ENCODE measurements at places on chromosomes 7 and 10.

- no peaks in the 10 kb centered on the region for H3K36me3 ChIP-seq
- H3K4me3 ChIP-seq = no peak overlapping the region
- no peaks in the 10 kb centered on the region for H3K27me3 ChIP-seq
- H3K27ac ChIP-seq = peak overlapping the region; percentile 40
Measured at GRCh38 chr7:66050990-66051448, 24.6 kb upstream of the ASL start.

DNA sequence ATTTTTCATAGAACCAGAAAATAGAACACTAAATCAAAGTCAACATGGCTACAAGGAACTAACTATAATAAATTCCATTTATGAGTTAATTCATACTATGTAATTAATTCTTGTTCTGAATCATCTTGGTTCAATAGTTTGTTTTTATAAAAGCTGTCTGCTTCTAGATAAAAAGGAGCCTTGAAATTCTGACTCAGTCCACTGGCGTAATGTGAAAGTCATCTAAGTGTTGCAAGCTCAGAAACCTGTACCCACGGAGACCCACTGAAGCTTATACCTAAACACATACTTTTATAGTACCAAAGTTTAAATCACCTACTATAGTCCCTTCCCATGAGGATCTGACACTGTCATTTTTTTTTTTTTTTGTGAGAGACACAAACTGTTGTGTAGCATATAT, 489.4 kb downstream of the SEMA3D start:
- no peak overlapping the region for H3K27ac ChIP-seq
- no peak overlapping the region for H3K4me3 ChIP-seq
- H3K36me3 ChIP-seq = no peaks in the 10 kb centered on the region
- H3K4me1 ChIP-seq = no peaks in the 10 kb centered on the region

- no peak overlapping the region for H3K27ac ChIP-seq
- DNase-seq = no peak
- H3K27me3 ChIP-seq = peaks cover 12% of the 10 kb centered on the region
- H3K36me3 ChIP-seq = no peaks in the 10 kb centered on the region
- H3K4me3 ChIP-seq = no peak overlapping the region
- H3K4me1 ChIP-seq = no peaks in the 10 kb centered on the region
Measured at GRCh38 chr10:120641695-120642094, 184.7 kb downstream of the PLPP4 start.

GRCh38 chr7:151275813-151276577, 27.5 kb upstream of the SMARCD3 start:
- H3K4me3 ChIP-seq = no peak overlapping the region
- H3K27ac ChIP-seq = no peak overlapping the region
- H3K36me3 ChIP-seq = no peaks in the 10 kb centered on the region
- H3K27me3 ChIP-seq = peaks cover 56% of the 10 kb centered on the region
- DNase-seq = no peak
- peaks cover 4% of the 10 kb centered on the region for H3K4me1 ChIP-seq

GRCh38 chr10:16820421-16820820, 3.2 kb upstream of the RSU1 start:
- H3K4me1 ChIP-seq = peaks cover 15% of the 10 kb centered on the region
- H3K36me3 ChIP-seq = no peaks in the 10 kb centered on the region
- H3K4me3 ChIP-seq = no peak overlapping the region
- no peaks in the 10 kb centered on the region for H3K27me3 ChIP-seq
- no peak overlapping the region for H3K27ac ChIP-seq

DNA sequence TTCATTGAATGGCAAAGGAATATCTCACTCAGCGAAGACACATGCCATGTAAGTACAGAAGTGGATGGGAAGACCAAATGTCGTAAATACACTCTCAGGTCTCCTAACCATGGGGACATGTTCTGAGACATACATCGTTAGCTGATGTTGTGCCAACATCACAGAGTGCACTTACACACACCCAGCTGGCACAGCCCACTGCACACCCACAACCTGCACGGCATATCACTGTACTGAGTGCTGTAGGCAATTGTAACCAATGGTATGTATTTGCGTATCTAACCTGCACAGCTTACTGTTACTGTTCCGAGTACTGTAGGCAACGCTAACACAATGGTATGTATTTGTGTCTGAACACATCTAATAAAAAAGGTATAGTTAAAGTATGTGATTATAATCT, 550.4 kb downstream of the PTPRN2 start:
- no peaks in the 10 kb centered on the region for H3K27me3 ChIP-seq
- H3K27ac ChIP-seq = no peak overlapping the region
- no peaks in the 10 kb centered on the region for H3K36me3 ChIP-seq
- no peaks in the 10 kb centered on the region for H3K4me1 ChIP-seq

- H3K4me1 ChIP-seq = peaks cover 20% of the 10 kb centered on the region
- peak overlapping the region; percentile 63 for H3K27ac ChIP-seq
- DNase-seq = no peak
- no peaks in the 10 kb centered on the region for H3K27me3 ChIP-seq
- no peaks in the 10 kb centered on the region for H3K36me3 ChIP-seq
- peak overlapping the region; percentile 43 for H3K4me3 ChIP-seq
Measured at GRCh38 chr7:2399848-2400587, 3.4 kb upstream of the CHST12 start.

DNA sequence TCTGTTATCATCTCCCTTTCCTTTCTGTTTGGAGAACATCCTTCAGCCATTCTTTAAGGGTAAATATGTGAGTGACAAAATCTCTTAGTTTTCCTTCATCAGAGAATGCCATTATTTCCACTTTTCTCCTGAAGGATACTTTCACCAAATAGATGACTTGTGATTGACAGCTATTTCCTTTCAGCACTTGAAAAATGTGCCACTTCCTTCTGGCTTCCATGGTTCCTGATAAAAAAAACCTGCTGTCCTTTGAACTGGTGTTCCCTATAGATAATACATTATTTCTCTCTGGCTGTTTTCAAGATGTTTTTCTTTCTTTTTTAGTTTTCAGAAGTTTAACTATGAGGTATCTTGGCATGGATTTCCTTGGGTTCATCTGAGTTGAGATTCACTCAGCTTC, 79.7 kb downstream of the TBXAS1 start:
- H3K4me3 ChIP-seq = no peak overlapping the region
- peaks cover 5% of the 10 kb centered on the region for H3K4me1 ChIP-seq
- no peaks in the 10 kb centered on the region for H3K27me3 ChIP-seq
- no peak overlapping the region for H3K27ac ChIP-seq
- H3K36me3 ChIP-seq = no peaks in the 10 kb centered on the region

DNA sequence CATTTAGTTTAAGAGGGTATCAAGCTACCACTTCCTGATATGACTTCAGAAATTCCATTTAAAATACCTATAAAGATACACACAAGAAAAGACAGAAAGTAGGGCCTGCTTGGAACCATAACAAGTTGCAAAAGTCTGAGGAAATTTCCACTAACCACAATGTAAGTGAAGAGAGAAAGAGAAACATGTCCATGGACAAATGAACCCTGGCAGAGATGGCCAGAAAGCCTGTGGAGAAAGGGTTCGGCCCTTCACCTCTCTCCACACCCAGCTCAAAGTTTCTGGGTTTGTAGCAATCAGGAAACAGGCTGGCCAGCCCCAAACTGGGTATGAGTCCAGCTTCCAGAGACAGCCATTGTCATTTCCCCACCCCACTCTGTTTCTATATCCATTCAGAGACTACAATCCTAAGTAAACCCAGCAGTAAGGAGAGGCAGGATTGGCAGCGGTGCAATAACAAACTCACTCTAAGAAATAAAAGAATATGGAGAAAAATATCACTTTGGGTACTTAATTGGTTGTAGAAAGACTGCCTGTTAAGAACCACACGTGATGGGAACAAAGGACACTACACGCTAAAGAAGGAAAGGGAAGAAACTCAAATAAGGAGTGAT, 71.1 kb downstream of the STK17A start:
- DNase-seq = no peak
- H3K27ac ChIP-seq = no peak overlapping the region
- no peak overlapping the region for H3K4me3 ChIP-seq
- H3K27me3 ChIP-seq = no peaks in the 10 kb centered on the region

- H3K4me1 ChIP-seq = peaks cover 21% of the 10 kb centered on the region
- H3K4me3 ChIP-seq = no peak overlapping the region
- no peak for DNase-seq
- H3K27ac ChIP-seq = no peak overlapping the region
- H3K27me3 ChIP-seq = no peaks in the 10 kb centered on the region
- H3K36me3 ChIP-seq = no peaks in the 10 kb centered on the region
Measured at GRCh38 chr7:42167631-42168236, 69.3 kb downstream of the GLI3 start.
